ENCODE measurements at places on chromosomes 1 and 21.

- DNase-seq: no peak
Measured at GRCh38 chr1:187203257-187203656, 374.5 kb downstream of the PLA2G4A start.

GRCh38 chr1:22936681-22937080, 36.0 kb downstream of the LACTBL1 start:
- no peak for DNase-seq

DNA sequence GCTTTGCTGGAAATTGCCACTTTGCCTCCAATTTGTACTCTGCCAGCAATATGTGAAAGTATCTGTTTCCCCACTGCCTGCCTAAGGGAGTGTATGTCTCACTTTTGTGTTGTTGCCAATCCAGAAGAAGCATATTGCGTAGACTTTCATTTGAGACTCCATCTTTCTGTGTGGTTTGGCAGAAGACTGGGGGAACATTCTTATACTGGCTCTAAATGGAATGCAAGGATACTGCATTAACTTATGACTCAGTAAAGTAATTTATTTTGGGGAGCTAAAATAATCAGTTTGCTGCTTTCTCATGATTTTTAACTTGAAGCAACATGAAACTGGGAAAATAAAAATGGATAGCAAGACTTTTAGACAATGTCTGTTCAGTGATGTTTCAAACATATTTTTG, 107.7 kb upstream of the TMPRSS2 start:
- no peak for DNase-seq

DNA sequence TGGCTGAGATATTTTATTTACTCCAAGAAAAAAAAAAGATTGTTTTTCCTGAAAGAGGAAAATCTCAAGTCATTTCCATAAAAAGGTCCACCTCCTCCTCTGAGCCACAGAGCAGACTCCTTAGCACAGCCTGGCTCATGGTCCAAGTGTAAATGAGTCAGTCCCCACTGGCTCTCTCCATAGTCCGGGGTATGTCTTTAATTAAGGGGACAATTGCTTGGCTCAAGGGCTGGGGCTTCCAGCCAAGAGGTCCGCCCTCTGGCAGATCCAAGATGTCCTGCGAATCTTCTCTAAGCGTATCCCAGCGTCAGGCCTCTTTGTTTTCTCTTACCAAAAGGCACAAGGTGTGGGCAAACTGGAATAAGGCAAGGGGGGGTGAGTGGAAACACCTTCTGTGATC, 33.3 kb downstream of the FOXD2 start:
- no peak for DNase-seq

DNA sequence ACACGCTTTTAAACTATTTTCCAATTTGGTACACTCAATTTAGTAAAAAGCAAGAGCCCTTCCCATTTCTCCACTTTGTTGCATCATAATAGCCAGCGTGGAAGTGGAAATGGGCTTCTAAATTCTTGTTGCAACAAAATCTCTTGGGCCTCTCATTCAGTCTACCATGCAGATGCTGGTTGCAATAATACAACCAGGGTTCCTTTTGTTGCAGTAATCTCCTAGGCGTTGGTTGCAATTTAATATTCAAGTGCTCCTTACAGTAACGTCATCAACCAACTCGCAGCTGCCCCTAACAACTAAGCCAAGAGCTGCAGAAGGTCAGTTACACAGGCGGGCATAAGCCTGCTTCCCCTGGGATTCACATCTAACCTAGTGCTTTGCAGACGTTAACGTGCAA, 2.7 kb upstream of the HDGF start:
- DNase-seq: no peak

- no peak for DNase-seq
Measured at GRCh38 chr1:205536759-205537361, 32.4 kb downstream of the CDK18 start.

GRCh38 chr21:42619166-42619565, 34.3 kb upstream of the PDE9A start:
- DNase-seq: no peak

GRCh38 chr1:28893403-28894102, 20.8 kb upstream of the EPB41 start:
- DNase-seq: no peak

- DNase-seq: no peak
Measured at GRCh38 chr1:223771814-223772770, 59.8 kb downstream of the CAPN2 start.

DNA sequence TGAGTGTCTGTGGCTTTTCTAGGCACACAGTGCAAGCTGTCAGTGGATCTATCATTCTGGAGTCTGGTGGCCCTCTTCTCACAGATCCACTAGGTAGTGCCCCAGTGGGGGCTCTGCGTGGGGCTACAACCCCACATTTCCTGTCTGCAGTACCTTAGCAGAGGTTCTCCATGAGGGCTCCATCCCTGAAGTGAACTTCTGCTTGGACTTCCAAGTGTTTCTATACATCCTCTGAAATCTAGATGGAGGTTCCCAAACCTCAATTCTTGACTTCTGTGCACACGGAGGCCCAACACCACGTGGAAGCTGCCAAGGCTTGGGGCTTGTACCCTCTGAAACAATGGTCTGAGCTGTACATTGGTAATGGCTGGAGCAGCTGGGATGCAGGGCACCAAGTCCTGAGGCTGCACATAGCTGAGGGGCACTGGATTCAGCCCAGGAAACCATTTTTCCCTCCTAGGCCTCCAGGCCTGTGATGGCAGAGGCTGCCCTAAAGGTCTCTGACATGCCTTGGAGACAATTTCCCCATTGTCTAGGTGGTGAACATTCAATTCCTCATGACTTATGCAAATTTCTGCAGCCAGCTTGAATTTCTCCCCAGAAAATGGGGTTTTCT, 29.2 kb upstream of the TSNAX start:
- DNase-seq: no peak

GRCh38 chr1:208093754-208094719, 150.1 kb downstream of the PLXNA2 start:
- no peak for DNase-seq

DNA sequence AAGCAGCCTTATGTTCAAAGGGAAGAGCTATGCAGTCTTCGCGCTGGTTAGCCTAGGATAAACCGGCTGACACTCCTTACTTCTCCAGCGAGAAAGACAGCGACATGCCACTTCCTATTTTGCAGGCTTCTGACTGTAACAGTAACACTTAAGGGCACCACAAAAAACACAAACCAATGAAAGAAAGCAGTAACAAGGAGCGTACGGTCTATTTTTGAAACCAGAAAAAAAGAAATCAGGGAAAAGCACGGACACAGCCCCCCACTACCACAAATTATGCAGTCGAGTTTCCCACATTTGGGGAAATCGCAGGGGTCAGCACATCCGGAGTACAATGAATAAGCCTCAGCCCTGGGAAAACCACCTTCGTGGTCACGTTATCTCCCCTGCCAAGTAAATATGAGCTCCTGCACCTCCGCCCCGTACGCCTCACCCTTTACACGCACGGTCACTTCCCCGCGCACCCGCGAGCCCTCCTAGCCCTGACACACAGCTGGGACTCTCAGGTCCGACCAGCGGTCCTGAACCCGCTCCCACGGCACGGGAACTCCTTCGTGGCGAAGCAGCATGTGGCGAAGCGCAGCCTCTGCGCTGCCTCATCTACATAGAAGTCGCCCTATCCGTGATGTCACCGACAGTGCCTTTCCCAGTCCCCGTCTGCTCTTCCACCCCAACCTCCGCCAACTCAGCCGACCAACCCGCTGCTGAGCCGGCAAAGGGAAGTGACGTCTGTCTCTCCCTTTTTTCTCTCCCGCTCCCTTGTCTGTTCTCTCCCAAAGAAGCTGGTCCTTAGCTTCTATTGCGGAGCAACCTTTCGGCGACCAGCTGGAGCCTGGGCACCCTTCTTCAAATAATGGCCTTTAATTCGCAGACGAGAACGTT, 40.9 kb upstream of the PPIAL4F start:
- DNase-seq: peak; percentile 65

DNA sequence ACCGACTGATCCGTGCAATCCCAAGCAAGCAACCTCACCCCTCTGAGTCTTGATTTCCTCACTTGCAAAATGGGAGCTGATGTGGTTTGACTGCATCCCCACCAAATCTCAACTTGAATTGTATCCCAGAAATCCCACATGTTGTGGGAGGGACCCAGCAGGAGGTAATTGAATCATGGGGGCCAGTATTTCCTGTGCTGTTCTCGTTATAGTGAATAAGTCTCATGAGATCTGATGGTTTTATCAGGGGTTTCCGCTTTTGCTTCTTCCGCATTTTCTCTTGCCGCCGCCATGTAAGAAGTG, 58.4 kb downstream of the FHAD1 start:
- no peak for DNase-seq

DNA sequence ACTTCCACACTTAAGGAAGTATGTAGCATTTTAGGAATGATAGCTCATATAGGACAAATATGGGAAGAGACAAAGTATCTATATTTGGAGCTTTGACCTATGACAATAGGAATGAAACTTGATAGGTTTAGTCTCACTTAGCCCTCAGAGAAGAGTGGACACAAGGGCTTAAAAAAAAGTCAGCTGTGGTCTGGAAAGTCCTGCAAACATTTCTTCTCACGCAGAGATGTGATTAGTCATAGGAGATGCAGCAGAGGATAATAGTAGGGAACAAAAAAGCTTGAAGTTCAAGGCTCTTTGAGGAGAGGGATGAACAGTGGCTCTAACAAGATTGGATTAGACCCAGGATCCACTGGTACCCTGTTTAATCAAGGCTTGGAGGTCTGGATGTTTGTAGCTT, 14.8 kb upstream of the RNF220 start:
- DNase-seq: no peak

- no peak for DNase-seq
Measured at GRCh38 chr1:43947061-43947873, 517 bp downstream of the IPO13 start.

GRCh38 chr1:226510453-226510852, 38.1 kb upstream of the STUM start:
- DNase-seq: no peak

- DNase-seq: no peak
Measured at GRCh38 chr21:33478182-33478581, 1.6 kb downstream of the TMEM50B start.

GRCh38 chr21:38853421-38853919, 47.7 kb downstream of the ETS2 start:
- no peak for DNase-seq

DNA sequence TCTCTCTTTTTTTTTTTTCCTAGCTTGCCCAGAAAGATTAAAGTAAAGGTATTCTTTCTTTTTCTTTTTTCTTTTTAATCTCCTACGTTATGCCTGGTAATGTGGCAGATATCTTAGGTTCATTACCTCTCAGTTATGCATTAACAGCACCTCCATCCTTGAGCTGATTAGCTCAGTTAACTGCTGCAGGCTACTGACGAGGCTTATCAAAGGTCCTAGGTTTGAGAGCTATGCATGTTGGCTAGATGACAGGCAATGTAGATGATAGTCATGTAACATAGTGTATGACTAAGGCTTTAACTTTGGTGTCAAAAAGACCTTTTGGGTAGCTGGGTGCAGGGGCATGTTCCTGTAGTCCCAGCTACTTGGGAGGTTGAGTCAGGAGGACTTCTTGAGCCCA, 53.7 kb upstream of the CACYBP start:
- no peak for DNase-seq

DNA sequence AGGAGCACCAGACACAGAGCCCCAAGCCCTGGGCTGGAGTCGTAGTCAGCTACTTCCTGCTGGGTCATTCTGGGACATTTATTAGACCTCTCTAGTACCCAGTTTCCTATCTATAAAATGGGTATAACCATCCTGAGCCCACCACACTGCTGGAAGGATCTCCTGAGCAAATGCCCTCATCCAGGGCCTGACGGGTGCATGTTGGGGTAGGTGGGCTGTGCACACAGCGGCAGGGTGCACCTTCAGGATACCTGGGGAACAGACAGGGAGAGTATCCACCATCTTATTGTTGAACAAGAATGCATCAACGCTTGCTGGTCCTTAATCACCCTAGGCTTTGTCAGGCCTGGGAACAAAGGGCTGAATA, 191.0 kb downstream of the HIVEP3 start:
- DNase-seq: no peak

- DNase-seq: no peak
Measured at GRCh38 chr1:208156741-208157140, 87.4 kb downstream of the PLXNA2 start.

GRCh38 chr1:176605176-176605575, 142.2 kb downstream of the PAPPA2 start:
- no peak for DNase-seq

GRCh38 chr21:42190486-42190863, 28.5 kb upstream of the ABCG1 start:
- DNase-seq: no peak

GRCh38 chr1:87154384-87154783, 174.3 kb upstream of the LMO4 start:
- no peak for DNase-seq

DNA sequence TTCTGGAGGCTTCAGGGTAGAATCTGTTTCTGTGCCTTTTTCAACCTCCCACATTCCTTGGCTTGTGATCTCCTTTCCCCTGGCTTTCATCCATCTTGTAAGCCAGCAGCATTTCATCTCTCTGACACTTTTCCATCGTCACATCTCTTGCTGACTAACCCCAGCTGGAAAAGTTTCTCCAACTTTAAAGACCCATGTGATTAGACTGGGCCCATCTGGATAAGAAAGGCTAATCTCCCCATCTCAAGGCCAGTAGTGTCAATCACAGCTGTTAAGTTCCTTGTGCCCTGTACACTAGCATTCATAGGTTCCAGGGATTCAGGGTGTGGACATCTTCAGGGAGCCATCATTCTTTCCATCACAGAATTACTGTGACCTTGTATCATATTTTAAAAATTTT, 452.1 kb downstream of the TTLL7 start:
- DNase-seq: no peak

DNA sequence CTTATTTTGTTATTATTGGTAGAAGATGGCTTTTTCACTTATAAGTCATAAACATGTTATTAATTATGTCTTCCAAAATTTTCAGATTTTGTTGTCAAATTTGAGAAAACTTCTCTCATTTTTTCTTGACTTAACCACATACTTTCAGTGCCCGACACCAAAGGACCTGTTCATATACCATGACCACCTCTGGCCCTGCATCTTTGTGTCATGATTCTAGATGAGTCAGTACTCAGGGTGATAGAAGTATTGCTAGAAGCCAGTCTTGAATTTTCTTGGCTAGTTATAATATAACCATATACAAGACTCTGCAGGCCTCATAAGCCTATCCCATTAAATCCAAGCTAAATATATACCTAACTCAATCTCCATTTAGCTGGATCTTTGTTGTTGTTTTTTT, 35.4 kb upstream of the DPH5 start:
- DNase-seq: no peak

GRCh38 chr1:87878873-87879272, 550.2 kb downstream of the LMO4 start:
- no peak for DNase-seq

- DNase-seq: no peak
Measured at GRCh38 chr1:168621356-168621755, 45.0 kb downstream of the XCL1 start.

DNA sequence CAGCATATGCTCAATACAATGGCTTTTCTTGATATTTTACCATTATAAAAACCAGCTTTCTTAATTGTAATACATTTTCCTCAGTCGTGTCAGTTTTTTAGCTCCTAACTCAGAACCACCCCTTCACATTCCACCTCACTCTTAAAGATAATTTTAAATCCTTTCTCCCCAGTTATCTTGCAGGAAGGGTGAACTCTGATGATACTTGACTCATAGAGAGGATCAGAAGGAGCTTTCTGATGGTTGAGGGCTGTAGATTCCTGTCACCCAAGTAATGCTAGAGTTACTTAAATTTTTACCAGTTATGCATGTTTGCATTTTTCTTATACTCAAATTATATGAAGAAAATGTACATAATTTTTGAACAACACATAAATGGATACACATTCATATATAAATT, 233.7 kb downstream of the NCAM2 start:
- no peak for DNase-seq

GRCh38 chr21:37263827-37264600, 3.1 kb downstream of the VPS26C start:
- DNase-seq: no peak
